ENCODE measurements at places on chromosomes 12 and 14.

- no peak for DNase-seq
Measured at GRCh38 chr12:105852496-105852895, 286.3 kb downstream of the NUAK1 start.

- DNase-seq = no peak
Measured at GRCh38 chr14:80419769-80420168, 208.5 kb upstream of the DIO2 start.

GRCh38 chr12:75943730-75944096 lies 87.9 kb downstream of the PHLDA1 start:
- no peak for DNase-seq

- DNase-seq = no peak
Measured at GRCh38 chr14:45048385-45048784, 35.5 kb upstream of the PRPF39 start.

DNA sequence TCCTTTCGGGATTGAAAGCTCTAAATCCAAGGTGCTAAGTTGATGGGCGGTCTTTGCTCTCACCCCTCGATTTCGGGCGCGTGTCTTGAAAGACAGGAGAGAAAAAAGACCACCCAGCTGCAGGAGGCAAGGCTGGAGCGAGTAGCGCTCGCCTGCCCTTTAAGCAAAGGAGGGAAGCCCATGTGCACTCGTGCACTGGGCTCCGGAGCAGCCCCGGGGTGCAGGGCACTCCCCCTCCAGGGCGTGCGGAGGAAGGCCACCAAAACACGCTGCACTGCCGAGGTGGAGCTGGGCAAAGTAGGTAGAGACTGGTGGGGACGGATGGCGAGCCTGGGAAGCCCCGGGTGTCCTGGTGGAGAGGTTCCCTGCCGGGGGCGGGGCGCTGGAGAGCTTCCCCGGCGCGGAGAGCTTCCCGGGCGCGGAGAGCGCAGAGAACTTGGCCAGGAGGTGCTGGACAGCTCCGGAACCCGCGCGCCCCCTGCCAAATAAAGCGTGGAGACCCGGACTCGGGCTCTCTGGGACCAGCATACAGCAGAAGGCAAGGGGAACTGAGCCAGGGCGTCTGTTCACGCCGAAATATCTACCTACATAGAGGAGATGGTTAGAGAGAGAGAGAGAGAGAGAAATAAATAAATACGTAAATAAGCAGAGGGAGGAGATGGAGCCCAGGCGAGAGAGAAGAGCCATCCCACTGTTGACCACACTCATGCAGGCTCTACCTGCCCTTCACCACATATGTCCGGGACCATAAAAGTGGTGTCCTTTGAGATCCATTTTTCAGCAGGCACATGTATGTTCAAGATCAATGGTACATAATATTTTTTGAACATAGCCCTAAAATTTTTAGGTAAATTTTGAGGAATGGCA lies 662 bp upstream of the NELL2 start:
- peak; percentile 3 for DNase-seq

DNA sequence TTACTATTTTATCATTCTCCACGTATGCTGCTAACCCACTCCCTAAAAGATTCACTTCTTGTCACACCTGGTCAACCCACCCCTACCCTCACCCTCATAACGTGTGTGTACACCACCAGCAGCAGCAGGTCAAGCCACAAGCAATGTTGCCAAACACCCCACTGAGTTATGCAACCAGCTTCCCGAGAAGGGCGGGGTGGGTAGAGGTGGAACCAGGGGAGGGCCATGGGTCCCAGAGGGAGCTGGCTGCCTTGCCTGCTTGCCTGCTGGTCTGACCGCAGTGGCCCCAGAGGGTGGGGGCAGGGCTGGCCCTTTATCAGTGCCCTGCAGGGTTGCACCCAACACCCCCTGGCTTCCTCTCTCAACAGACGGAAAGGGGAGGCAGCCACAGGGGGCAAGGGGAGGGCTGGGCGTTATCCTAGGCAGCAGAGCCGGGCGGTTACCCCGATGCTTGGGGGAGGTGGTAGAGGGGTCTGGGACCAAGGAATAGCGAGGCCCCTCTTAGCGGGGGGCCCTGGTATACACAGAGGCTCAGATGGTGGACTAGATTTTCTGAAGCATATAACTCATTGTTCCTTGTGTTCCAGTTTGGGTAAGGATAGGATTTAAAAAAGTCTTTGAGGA lies 3.5 kb upstream of the NFE2 start:
- DNase-seq = no peak

- DNase-seq = no peak
Measured at GRCh38 chr12:123990511-123990910, 17.5 kb downstream of the ZNF664 start.

DNA sequence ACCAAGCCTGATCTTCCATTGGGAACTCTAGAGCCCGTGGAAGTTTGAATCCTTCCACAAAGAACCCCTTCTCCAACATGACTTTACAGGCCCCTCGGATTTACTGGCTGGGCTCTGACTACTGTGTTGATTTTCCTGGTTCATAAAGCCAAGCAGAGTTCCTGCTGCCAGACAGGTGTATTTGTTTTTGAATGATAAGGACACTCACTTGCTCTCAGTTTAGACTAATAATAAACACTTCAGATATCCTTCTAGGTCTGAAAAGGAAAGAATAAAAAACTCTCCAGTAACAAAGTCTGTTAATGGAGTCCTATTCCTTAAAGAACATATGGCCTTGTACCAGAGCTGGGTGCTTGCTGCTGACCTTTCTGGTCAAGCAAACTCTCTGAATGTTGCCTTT lies 31.0 kb downstream of the SIX1 start:
- DNase-seq = no peak

DNA sequence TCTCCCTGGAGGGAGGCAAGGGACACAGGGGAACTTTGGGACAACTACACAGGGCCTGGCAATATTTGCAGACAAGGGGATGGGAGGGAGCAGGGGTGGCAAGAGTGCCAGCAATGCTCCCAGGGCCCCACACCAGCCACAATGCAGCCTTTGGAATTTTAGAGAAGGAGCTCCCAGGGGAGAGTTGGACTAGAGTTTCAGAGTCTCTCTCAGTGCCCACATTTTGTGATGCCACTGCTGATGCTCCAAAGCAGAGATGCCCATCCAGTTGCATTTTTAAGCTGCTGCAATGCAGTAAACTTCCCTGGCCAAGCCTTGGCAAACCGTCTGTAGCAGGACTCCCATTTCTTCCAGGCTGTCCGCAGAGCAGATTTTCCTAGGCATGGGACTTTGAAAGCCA lies 98.9 kb downstream of the ZFP36L1 start:
- no peak for DNase-seq
